ENCODE measurements at places on chromosomes 12 and 14.

GRCh38 chr14:57345106-57345505 is 45.3 kb upstream of the NAA30 start:
- no peak for DNase-seq

DNA sequence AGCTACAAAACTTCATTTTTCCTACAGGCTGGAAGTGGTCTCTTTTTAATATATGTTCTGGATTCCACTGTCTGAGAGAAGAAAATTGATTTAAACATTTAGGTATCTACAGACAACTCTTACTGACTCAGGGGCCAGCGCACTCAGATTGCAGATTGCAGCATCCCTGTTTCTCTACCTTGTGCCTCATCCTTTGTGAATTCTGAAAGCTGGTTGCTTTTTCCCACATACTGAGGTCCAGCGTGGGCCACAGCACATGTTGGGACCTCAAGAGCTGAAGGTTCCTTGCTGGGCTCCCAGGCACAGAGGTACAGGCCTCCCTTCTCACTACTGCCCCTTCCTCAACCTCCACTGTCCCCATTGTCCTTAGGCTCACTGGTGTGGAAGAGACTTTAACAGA is 101.7 kb upstream of the CCDC175 start:
- no peak for DNase-seq

GRCh38 chr12:119158402-119158801 is 20.3 kb upstream of the HSPB8 start:
- no peak for DNase-seq

GRCh38 chr14:79764323-79764722 is 447.0 kb downstream of the DIO2 start:
- DNase-seq = no peak

- DNase-seq = peak; percentile 17
These were observed 154.4 kb downstream of the KCNK10 start for GRCh38 chr14:88168498-88169165.

DNA sequence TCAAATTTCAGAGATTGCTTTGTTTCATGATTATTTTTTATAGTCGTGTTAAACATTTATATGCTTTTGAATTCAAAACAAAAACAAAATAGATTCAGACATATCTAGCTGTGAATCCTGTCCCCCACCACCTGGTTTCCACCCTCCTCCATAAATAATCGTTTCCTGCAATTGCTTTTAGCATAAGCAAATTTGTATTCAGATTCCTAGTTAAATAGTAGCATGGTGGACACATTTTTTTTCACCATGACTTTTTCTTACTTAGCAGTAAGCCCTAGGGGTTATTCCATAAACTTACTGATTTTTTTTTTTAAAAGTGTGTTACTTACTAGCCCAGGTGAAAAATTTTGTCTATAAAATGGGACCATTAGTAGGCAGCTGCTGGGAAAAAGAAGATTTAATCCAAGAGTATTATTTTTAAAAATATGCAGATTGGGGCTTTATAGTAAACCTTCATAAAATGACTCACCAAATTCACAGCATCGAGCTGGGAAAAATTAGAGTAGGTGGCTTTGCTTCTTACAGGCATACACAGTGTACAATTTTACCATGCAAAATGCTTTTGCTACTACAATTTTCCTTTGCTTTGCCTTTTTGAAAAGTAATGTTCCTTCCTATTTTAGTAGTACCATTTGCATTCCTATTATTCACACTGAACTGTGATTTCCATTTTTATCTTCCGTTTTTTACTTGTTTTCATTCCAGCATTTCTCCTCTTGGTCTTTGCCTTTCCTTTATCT is 117.8 kb downstream of the BTG1 start:
- DNase-seq = no peak

DNA sequence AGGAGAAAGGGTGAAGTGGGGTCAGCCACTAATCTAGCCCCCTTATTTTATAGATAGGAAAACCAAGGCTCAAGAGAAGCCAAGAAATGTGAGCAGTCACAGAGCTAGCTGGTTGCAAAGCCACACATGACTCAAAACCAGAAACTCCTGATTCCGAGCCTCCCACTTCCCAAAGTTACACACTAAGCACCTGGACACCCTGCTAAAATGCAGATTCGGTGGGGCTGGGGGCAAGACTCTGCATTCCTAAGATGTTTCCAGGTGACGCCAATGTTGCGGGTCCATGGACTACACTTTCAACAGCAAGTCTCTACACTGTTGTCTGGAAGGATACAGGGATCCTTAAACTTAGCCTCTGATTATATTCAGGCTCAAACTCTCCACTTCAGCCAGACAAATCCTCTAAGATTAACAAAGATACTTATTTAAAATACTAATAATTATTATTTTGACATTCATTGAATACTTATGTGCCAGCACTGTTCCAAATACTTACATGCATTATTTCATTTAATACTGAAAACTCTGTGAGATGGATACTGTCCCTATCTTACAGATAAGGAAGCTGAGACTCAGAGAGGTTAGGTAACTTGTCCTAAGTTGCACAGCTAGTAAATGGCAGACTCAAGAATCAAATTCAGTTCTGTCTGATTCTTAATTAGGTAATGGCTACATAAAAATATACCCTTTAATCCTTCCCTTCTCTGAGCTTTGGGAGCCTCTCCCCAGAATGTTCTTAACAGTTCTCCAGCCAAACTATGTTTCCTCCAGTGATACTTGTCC is 81.4 kb downstream of the CRACR2A start:
- DNase-seq = no peak

- no peak for DNase-seq
These were observed 14.8 kb downstream of the EMP1 start for GRCh38 chr12:13211191-13211858.

GRCh38 chr12:117121441-117121840 is 22.2 kb upstream of the TESC start:
- no peak for DNase-seq

- no peak for DNase-seq
These were observed 245.0 kb upstream of the PELI2 start for GRCh38 chr14:55873169-55873568.

GRCh38 chr14:55136885-55137786 is 8.1 kb downstream of the LGALS3 start:
- no peak for DNase-seq

Data from stimulated activated CD4-positive, alpha-beta T cell treated with anti-CD3 and anti-CD28 coated beads, Interleukin-1b, Interleukin-23, amount 100 ng/mL, for 1 hour (primary cell).